ENCODE measurements at places on chromosomes 7 and 10. TPM values are rescaled to one million over a fixed set of nuclear protein-coding genes. Genes with fewer than 3 reads are reported as not detected.

SYT15B gene
- 4.2 TPM for total RNA-seq

CCDC172 gene
- not detected for total RNA-seq

RET gene
- 0.40 TPM for total RNA-seq

CFAP46 gene
- total RNA-seq: 1.0 TPM

NME8 gene
- not detected for total RNA-seq

ZNF365 gene
- total RNA-seq: 0.94 TPM

ZCWPW1 gene
- 1.7 TPM for total RNA-seq

RELN gene
- 0.03 TPM for total RNA-seq

MRLN gene
- total RNA-seq: not detected

ZFAND4 gene
- total RNA-seq: 5.0 TPM

NIPSNAP2 gene
- 46.4 TPM for total RNA-seq

NKX1-2 gene
- not detected for total RNA-seq

OR2A7 gene
- total RNA-seq: not detected

ADRB1 gene
- total RNA-seq: 0.94 TPM

USP6NL gene
- 11.3 TPM for total RNA-seq

C7orf57 gene
- 0.37 TPM for total RNA-seq

TCAF1 gene
- 18.9 TPM for total RNA-seq

PRF1 gene
- not detected for total RNA-seq

GNA12 gene
- total RNA-seq: 40.6 TPM

LRRC4 gene
- not detected for total RNA-seq

GDF2 gene
- not detected for total RNA-seq

Data from A549 treated with CpdA at 1 μM for 4 hours (cell line).